ENCODE measurements at places on chromosomes 5 and 9.

- no peak overlapping the region for H3K4me3 ChIP-seq
- H3K27me3 ChIP-seq = no peaks in the 10 kb centered on the region
- no peak for DNase-seq
- H3K4me1 ChIP-seq = peaks cover 18% of the 10 kb centered on the region
- H3K27ac ChIP-seq = no peak overlapping the region
- H3K36me3 ChIP-seq = no peaks in the 10 kb centered on the region
Observed at GRCh38 chr9:75873712-75874111, 16.8 kb upstream of the PCSK5 start.

GRCh38 chr9:23497137-23497504 lies 328.9 kb downstream of the ELAVL2 start:
- H3K27ac ChIP-seq = no peak overlapping the region
- H3K4me3 ChIP-seq = no peak overlapping the region
- no peaks in the 10 kb centered on the region for H3K4me1 ChIP-seq
- no peaks in the 10 kb centered on the region for H3K27me3 ChIP-seq
- no peak for DNase-seq
- no peaks in the 10 kb centered on the region for H3K36me3 ChIP-seq

GRCh38 chr5:157855404-157855994 lies 3.4 kb downstream of the CLINT1 start:
- DNase-seq = peak; percentile 49
- peaks cover 52% of the 10 kb centered on the region for H3K4me1 ChIP-seq
- no peak overlapping the region for H3K27ac ChIP-seq
- no peaks in the 10 kb centered on the region for H3K27me3 ChIP-seq
- no peak overlapping the region for H3K4me3 ChIP-seq
- H3K36me3 ChIP-seq = peaks cover 17% of the 10 kb centered on the region

- H3K27me3 ChIP-seq = no peaks in the 10 kb centered on the region
- no peak overlapping the region for H3K4me3 ChIP-seq
- no peak for DNase-seq
- H3K4me1 ChIP-seq = no peaks in the 10 kb centered on the region
Observed at GRCh38 chr9:27078685-27079084, 30.3 kb upstream of the TEK start.

DNA sequence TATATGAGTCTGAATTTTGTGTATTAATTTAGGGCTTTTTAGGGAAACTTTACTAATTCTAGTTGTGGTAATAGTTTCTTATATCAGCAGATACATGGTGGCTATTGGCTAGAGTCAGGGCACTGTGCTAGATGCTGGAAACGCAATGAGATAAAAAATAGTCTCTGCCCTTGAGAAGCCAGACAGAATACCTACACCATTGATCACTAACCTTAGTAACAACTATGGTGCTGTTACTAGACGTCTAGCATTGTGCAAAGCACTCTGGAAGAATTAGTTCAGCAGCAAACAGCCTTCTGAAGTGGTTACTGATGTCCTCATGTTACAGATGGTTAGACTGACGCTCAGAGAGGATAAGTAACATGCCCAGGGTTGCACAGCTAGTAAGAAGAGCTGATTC lies 61.8 kb downstream of the GDA start:
- H3K27ac ChIP-seq = no peak overlapping the region
- H3K4me3 ChIP-seq = no peak overlapping the region
- no peaks in the 10 kb centered on the region for H3K4me1 ChIP-seq
- peaks cover 9% of the 10 kb centered on the region for H3K27me3 ChIP-seq

DNA sequence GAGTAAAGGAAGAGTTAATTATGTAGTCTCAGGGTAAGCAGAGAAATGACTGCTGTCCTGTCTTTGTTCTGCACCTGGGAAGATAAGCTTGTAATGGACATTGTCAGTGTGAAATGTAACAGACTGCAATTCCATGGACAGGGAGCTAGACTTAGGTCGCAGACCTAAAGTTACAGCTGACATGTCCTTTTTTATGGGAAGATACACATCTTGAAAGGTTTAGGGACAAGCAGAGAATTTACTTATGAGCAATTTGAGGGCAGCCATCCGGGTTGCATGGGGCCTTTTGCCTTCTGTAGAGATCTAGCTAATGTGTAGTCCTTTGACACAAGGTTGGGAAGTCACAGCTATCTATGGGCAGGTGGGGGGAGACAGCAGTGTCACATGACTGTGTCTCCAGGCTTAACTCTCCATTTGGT lies 85.7 kb downstream of the SERINC5 start:
- no peaks in the 10 kb centered on the region for H3K27me3 ChIP-seq
- no peak for DNase-seq
- H3K27ac ChIP-seq = peak overlapping the region; percentile 26
- H3K36me3 ChIP-seq = peaks cover 57% of the 10 kb centered on the region

DNA sequence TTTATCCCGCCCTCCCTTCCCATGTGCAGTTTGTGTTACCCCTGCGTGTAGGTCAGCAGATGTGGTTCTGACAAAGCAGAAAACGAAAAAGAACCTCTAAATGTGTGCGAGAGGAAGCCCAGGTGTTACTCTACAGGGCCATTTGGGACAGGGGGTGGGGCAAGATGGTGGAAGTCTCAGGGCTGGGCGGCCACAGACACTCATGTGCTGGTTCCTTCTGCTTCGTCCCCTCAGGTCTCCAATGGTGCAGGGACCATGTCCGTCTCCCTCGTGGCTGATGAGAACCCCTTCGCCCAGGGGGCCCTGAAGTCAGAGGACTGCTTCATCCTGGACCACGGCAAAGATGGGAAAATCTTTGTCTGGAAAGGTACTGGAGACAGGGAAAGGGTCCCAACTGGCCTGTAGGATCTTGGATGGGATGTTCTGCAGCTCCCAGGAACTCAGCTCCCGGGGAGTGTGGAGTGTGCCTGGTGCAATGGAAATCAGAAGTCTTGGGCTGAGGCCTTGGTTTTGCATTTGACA lies 49.0 kb downstream of the GSN start:
- no peak for DNase-seq
- H3K4me1 ChIP-seq = peaks cover 7% of the 10 kb centered on the region
- H3K4me3 ChIP-seq = no peak overlapping the region
- H3K27ac ChIP-seq = no peak overlapping the region
- H3K36me3 ChIP-seq = no peaks in the 10 kb centered on the region

- no peak overlapping the region for H3K4me3 ChIP-seq
- no peak for DNase-seq
- H3K27me3 ChIP-seq = peaks cover 9% of the 10 kb centered on the region
- H3K27ac ChIP-seq = no peak overlapping the region
- peaks cover 14% of the 10 kb centered on the region for H3K4me1 ChIP-seq
Observed at GRCh38 chr5:140361901-140362300, 1.9 kb downstream of the SLC4A9 start.

- no peak for DNase-seq
- H3K36me3 ChIP-seq = peaks cover 18% of the 10 kb centered on the region
Observed at GRCh38 chr9:137666513-137666822, 47.7 kb downstream of the EHMT1 start.

Measured in activated CD8-positive, alpha-beta T cell treated with anti-CD3 and anti-CD28 coated beads for 36 hours (primary cell).